Stimulated activated CD4-positive, alpha-beta T cell treated with anti-CD3 and anti-CD28 coated beads, Interleukin-12 subunit alpha, Interleukin-12 subunit beta, amount 100 ng/mL, for 48 hours (primary cell): ENCODE measurements at places on chromosomes 7 and 10.

DNA sequence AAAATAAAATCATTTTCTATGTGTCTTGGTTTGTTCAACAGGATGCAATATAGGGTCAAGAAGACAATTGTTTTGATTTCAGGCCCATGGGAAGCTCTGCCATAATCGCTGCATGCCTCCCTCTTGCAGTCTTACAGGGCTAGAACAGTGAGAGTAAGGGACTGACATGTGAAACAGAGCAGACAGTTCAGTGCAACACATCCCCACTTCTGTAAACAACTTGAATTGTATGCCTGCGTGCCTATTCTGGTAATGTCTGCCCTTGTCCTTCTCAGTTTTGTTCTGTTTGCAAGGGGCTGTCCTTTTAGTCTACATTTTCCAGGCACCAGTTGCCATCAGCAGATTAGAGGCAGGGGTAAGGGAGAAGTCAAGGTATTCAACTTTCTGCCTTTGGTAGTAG is 34.8 kb upstream of the GPR37 start:
- no peak for DNase-seq

- DNase-seq: no peak
Observed at GRCh38 chr10:82801289-82801688, 926.3 kb downstream of the NRG3 start.

GRCh38 chr7:13327669-13328068 is 640.2 kb downstream of the ARL4A start:
- no peak for DNase-seq

DNA sequence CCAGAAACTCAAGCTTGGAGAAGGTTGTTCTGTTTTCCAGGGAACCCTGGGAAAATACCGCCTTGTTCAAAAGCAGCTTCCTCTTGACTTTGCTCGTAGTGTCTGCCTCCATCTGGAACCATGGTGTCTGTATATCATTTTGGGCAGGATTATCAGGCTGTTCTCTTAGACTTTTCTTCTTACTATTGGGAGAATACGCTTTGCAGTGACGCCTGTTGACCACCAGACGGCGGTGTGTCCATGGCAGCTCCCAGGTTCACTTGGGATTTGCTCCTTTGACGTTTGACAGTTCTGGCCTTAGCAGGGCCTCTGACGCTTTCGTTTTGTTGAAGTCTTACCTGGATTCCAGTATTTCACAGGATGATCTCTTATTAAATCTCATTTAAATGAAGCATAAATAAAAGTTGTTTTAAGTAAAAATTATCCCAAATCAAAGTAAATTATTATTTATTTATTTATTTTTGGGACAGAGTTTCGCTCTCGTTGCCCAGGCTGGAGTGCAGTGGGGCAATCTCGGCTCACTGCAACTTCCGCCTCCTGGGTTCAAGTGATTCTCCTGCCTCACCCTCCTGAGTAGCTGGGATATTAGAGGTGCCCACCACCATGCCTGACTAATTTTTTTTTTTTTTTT is 41.8 kb upstream of the GJD4 start:
- DNase-seq: peak; percentile 23

DNA sequence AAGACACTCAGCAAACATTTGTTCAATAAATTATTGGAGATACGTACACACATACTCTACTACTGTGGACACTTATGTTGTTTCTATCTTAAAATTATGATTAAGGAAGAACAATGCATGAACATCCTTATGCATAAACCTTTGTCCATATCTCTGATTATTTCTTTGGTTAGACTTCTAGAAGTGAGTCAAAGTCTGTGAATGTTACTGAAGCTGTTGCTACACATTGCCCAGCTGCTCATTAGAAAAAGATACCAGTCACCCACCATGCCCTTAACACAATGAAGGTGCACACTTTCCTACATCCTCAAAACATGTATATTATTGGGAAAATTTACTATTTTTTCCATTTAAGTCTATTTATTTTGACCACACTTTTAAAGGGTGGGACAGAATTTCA is 1.4 kb upstream of the CLRN3 start:
- DNase-seq: no peak

- DNase-seq: no peak
Observed at GRCh38 chr7:277228-277627, 12.7 kb upstream of the FOXL3 start.

- no peak for DNase-seq
Observed at GRCh38 chr7:27145914-27146412, 1.6 kb downstream of the HOXA6 start.

DNA sequence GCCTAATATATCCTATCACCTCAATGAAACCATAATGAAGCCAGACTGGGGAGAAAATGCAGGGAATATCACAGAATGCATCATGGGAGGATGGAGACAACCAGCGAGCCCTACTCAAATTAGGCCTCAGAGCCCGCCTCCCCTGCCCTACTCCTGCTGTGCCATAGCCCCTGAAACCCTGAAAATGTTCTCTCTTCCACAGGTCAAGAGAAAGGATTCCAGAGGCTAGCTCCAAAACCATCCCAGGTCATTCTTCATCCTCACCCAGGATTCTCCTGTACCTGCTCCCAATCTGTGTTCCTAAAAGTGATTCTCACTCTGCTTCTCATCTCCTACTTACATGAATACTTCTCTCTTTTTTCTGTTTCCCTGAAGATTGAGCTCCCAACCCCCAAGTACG is 31.5 kb downstream of the PRSS2 start:
- DNase-seq: no peak

DNA sequence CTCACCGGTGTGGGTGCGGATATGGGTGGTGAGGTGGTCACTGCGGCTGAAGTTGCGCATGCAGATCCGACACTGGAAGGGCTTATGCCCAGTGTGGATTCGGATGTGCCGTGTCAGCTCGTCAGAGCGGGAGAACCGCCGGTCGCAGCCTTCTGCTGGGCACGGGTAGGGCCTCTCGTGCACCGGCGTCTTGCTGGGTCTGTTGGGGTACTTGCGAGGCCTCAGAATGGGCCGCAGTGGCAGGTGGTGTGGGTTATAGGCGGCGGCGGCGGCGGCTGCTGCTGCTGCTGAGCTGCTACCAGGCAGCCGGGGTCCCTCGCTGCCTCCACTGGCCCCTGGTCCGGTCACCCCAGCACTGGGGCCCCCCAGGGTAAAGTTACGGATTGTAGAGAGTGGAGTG is 2.7 kb downstream of the EGR2 start:
- DNase-seq: no peak

DNA sequence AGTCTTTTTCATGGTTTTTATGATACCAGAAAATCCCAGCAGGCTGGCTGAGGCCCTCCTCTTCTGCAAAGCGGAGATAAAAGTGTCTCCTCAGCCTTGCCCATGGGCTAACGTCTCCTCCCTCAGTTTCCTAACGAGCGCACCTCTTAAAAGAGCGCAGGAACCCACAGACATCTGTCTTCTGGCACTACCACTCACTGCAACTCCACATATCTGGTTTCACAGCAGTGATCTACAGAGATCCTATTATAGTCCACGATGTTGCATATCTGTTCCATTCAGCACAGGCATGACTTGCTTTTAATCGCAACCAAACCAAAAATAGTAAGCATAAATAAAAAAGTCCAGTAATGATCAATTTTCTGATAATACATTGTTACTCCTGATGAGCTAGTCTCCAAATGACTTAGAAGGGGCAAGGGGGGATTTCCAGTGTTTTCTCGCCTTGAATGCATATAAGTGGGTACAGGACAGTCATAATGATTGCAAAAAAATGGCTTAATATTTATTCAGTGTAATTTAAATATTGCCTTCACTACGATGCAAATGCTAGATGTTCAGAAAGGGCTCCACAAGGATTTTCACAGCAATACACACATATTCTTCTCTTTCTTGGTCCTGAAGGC is 20.9 kb downstream of the ANKRD22 start:
- DNase-seq: no peak

GRCh38 chr10:99042051-99042771 is 193.4 kb downstream of the HPSE2 start:
- no peak for DNase-seq

GRCh38 chr7:55310287-55311025 is 54.7 kb upstream of the LANCL2 start:
- no peak for DNase-seq

- no peak for DNase-seq
Observed at GRCh38 chr10:79098596-79099015, 29.8 kb downstream of the ZMIZ1 start.

DNA sequence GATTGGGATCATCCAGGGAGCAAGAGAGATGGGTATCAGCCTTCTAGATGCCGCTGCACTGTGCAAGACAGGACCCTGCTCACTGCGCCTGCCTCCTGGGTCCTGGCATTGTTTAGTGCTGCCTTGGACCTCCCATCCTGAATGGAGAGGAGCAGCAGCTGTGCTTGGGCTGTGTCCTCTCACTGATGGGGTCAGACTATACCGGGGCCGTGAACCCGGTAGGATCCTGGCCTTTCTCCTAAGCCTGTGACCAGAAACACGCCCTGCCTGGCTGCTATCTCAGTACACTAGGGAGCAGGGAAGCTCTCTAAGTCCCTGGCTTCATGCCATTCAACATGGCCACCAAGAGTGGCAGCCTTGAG is 309.4 kb upstream of the ZNF32 start:
- DNase-seq: no peak

DNA sequence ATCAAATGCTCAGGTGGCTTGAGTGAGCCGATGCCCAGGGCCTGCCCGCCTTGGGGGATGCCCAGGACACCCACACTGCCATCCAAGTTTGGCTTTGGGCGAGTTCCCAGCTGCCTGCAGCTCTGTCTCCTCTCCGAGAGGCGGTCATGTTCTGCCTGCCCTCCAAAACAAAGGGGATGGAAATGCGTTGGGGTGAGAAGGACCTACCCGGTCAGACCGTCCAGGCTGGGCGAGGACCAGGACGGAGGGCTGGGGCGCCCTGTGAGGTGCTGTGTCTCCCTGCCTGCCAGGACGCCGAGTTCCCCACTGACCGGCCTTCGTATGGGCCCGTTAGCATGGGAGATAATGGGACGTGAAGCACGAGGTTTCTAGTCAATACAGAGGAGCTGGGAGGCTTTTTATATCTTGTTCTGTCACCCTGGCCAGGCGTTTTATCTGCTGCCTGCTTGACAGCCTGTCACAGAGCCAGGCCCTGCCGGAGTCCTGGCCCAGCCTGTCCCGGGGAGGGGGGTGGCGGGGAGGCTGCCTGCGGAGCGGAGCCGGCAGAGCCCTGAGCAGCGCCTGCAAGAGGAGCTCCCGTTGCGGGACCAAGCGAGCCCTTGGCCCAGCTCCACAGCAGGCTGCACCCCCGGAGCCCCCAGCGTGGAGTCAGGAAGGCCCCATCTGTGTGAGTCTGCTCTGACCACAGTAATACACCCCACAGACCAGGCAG is 22.0 kb upstream of the ELFN1 start:
- DNase-seq: no peak

GRCh38 chr7:37686556-37687345 is 3.2 kb downstream of the GPR141 start:
- DNase-seq: no peak

- DNase-seq: no peak
Observed at GRCh38 chr10:30199376-30200016, 140.1 kb upstream of the JCAD start.

DNA sequence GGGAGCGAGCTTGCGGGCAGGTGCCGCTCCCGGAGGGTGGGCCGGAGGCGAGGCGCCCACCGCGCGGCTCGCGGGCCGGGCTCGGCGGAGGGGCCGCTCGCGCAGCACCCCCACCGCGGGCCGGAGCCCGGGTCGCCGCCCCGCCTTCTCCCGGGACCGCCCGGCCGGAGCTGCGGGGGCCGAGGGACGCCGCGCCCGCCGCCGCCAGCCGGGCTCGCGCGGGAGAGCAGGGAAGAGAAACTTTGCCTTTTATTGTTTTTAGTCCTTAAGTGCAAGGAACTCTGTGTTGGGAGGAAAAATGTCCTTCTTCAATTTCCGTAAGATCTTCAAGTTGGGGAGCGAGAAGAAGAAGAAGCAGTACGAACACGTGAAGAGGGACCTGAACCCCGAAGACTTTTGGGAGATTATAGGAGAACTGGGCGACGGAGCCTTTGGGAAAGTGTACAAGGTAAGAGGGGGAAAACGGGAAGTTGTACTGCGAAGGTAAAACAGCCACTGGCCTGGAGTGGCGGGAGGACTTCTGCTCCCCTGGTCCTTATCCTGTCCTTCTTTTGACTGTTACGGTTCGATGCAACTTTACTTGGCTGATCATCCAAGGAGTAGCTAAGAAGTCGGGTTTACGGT is 620 bp downstream of the SLK start:
- DNase-seq: no peak

DNA sequence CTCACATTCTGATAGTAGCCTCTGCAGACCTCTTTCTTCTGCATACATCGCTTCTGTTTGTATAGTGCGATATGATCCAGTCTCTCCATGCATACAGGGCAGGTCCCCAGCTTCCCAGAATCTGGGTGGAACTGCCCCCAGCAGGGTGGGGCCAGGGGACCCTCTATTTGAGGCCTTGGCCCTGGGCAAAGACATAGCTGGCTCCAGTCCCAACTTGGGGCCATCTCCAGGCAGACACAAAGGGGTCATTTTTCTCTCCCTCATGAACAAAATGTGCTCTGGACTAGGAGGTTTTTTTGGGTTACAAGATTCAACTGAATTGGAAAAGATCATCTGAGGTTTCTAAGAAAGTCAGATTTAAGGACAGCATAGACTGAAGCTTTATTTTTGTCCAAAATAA is 21.1 kb upstream of the HSPA12A start:
- DNase-seq: no peak

DNA sequence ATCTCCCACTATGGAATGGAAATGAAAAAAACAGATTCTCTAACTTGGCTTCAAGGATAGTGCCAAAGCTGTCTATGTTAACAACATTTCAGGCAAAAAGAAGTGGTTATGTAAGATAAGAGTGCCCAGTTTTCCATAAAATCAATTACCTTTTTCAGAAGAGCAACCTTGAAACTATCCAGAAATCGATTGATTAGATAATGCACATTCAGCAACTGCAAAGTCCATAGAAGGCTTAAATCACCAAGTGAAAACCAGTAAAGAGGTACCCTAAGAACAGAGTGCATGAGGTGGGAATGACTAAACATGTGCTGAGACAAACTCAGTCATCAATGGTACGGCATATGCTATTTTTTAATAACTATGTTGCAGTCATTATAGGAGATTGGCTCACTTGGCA is 71.9 kb upstream of the TNKS2 start:
- no peak for DNase-seq

- no peak for DNase-seq
Observed at GRCh38 chr7:47285860-47286491, 295.9 kb downstream of the TNS3 start.

GRCh38 chr7:28481091-28481926 is 69.0 kb downstream of the CREB5 start:
- no peak for DNase-seq

DNA sequence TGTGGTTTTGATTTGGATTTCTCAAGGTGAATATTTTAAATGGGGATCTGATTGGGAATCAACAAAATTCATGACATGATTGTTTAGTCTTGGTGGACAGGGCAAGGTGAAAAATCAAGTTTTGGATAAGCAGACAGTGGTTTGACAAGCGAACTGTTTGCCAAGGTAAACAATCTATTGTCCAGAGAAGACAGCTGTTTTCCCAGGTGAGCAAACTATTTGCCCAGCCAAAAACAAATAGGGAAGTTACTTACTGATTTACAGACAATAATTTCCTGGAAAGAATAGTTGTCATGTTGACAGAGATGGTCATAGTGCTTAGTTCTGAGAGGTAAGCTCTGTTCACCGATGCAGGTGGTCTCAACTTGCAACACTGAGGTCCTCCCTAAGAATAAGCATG is 94.0 kb upstream of the STEAP1B start:
- DNase-seq: no peak
